8988T (cell line): ENCODE measurements at places on chromosomes 12 and 14.

DNA sequence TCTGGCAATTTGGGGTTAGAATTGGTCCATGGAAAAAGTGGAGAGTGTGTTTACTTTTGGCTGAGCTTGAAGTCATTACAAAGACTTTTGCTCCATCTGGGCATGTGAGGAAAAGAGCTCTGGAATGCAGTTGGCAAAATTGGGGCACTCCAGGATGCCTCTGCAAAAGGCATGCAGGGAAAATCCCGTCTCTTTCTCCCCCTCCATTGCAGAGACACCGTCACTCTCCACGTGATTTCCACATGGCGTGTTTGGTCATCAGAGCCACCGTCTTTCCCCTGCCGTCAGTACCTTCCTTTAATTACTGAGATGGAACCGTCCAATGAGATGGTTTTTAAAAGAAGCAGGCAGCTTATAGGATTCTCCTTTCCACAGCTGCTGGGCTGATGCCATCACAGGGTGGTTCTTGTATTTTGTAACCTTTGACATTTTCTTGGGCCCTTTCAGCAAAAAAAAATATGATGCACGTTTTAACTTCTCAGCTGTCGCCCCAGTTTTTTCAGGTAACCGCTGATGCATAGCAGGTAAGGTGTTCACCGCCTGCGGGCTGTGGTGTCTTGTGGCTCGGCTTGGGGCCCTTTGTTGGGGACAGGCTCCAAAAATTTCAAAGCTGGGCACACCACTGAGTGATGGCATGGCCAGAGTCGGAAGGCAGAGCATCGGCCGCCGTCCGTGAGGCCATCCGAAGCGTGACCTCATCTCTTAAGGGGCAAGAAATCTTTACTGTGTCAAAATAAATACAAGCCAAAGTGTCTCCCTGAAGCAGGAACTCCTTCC lies 68.4 kb downstream of the CACNA1C start:
- no peak for DNase-seq

DNA sequence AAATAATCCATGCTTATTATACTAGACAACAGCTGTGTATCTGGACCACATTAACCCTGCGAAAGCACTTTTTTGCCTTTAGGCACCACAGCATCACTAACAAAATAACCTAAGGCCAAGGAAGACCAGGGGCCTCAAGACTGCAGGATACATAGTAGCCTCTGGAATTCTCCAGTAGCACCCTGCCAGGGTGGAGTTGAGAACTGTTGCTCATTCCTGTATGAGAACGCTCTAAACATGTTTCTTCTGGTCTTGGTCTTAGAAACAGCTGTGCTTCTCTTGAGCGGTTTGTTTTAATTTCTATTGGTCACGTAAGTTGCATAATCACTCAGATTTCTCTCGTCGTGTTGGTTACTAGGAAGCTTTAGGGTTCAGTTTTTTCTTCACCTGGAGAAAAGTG lies 7.9 kb downstream of the B4GALNT3 start:
- no peak for DNase-seq

DNA sequence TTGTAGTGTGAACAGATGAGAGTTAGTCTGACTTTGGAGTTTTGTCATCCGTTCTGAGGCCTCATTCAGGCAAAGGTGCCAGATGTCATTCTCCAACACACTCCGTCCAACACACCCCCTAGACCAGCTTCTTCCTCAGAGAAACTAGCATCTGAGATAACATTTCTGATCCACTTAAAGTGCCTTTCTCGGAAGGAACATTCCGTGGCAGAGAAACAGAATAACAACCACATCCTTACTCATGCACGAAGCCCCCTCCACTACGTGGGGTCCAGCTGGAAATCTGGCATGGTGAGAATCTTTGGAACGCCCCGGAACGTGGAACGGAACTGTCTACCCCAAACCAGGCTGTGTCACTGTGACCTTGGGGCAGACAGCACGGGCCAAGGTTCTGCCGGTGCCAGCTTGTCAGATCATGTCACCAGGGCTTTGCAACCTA lies 17.0 kb upstream of the BCL7A start:
- DNase-seq, result no peak

GRCh38 chr14:96105926-96106441 lies 66.8 kb downstream of the C14orf132 start:
- DNase-seq, result no peak

DNA sequence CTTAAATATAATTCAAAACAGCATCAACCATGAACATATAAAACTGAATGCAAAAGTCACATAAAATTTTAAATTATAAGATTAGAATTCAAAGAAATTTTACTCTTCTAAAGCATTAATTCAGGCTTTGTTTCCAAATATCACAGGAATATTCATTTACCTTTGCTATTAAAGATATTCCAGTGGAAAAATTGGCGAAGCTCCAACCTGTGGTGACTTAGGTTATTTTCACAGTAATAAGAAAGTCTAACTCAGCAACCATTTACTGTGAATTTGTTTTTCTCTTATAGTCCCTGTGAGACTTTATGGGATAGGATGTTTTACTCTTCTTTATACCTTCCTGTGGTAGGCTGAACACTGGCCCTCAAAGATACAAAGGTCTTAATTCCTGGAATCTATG lies 3.2 kb downstream of the WDR89 start:
- DNase-seq, result no peak

DNA sequence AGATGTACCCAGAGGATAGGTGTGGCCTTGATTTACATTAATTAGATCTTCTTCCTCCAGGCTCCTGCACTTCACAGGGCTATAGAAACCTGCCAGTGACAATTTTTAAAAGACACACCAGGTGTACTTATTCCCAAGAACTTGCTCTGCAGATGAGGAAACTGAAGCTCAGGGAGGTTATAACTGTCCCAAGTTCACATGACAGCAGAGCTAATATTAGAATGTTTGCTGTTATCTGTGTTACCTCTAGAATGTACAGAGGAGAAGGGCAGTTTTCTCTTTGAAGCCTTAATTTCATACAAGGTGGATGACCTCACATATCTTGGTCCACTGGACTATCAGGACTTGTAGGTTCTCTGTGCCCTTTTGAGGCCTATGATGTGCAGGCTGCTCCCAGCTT lies 27.7 kb downstream of the RASSF8 start:
- no peak for DNase-seq

GRCh38 chr12:7497661-7498060 lies 5.9 kb downstream of the CD163 start:
- DNase-seq, result no peak

DNA sequence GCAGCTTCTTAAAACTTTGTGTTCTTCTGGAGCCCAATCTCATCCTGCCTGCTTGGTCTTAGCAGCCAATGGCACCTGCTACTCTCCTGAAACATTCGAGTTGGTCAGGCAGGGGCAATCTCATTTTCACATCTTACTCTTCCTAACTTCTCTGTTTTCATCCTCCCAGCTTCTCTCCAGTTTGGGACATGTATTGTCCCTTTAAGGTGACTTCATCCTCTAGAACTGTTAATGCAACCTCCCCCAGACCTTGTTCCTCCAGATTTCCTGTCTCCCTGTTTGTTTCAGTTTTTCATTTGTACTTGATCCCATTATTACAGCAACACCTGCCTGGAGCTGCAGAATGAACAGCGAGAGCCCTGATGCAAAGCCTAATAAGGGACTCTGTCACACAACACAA lies 31.3 kb downstream of the SERPINA11 start:
- DNase-seq, result no peak

DNA sequence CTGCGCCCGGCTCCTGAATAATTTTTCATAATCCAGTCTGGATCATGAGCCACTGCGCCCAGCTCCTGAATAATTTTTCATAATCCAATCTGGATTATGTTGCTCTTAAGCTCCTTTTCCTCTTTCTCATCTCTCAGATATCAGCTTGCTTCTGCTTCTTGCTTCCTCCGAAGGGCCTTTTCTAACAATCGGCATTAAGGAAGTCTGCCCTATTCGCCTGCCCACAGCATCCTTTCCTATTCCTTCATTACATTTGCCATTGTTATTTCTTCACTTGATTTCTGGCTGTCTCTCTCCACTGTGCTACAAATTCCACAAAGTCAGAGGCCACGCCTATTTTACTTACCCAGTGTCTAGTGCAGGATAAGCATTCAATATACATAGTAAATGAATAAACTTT lies 83.5 kb downstream of the TTC7B start:
- DNase-seq, result no peak

GRCh38 chr12:104410786-104411185 lies 46.0 kb upstream of the CHST11 start:
- DNase-seq, result no peak

DNA sequence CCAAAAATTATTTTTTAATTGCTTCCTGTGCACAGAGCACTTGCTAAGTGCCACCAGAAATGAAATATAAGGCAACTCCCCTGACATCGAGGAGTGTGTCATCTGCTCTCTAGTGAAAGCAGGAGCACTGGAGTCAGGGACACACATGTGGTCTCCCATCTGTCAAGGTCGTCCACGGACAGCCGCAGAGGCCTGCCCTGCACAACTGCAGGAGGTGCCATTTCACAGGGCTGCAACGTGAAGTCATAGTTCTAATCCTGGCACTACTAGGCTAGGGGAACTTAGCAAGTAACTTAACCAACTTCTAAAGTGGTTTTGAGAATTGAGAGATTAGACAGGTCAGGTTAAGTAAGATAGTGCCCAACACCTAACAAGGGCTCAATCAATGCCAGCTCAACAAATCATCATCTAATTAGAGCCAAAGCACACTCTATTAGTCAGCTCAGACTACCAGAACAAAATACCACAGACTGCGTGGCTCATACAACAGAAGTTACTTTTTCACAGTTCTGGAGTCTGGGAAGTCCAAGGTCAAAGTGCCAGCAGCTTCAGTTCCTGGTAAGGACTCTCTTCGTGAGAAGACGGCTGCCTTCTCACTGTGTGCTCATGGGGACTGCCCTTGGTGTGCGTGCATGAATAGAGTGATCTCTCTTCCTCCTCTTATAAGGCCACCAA lies 30.7 kb downstream of the FOXN3 start:
- DNase-seq, result no peak

DNA sequence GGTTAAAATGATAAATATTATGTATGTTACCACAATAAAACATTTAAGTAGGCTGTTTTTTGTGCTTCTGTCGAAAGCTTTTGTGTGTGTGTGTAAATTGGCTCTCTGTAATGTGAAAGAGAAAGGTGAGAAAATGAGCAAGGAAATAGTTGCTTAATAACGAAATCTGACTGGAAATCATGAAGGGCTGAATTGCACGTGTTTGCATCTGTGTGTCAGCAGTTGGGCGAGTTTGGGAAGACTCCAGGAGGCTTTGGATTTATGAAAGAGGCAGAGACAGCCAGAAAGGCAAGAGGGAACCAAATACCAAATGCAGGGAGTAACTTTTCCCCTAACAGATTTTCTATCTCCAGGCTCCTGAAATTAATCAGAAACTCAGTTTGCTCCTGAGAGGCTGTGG lies 47.2 kb upstream of the PLEKHG3 start:
- DNase-seq, result no peak

- no peak for DNase-seq
Observed at GRCh38 chr14:78612666-78613065, 442.5 kb downstream of the NRXN3 start.

GRCh38 chr12:18811273-18811672 lies 73.4 kb downstream of the CAPZA3 start:
- no peak for DNase-seq

DNA sequence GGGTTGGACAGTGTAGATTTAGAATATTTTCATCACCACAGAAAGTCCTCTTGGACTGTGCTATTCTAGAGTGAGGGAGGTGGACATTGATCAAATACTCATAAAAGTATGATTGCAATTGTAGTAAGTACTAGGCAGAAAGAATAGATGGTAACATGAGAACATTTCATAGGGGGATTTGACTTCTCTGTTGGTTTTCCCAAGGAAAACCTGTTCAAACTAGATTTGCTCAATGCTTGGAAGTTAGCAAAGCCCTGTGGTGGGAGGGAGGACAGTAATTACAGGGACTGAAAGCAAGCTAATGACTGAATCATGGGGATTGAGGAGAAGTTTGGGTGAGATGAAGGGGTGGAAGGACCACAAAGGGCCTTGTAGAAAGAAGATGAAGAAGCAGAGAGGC lies 24.4 kb upstream of the EID3 start:
- DNase-seq, result no peak

DNA sequence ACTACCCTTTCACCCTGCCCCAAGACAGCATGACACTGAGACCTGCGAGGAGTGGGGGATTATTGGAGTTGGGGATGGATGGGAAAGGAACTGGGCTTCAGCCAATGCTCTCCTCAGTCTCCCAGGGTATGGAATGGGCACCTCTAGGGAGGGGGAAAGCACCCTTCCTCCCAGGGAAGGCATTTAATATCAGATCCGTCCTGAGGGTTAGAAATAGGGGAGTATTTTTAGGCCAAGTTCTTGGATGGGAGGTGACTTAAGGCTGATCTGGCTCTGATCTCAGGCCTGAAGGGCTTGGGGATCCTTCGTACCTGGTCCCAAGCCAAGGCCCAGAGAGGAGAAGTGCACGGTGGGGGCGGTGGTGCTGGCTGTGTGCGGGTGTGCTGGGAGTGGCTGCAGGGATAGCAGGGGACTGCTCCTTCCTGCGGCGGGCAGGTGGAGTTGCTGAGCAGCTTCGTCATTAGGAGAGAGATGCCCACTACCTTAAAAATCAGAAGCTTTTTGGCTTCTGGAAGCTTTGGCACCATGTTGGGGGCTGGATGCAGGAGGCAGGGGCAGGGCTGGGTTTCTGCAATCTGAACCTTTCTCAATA lies 7.0 kb upstream of the CEBPE start:
- no peak for DNase-seq

GRCh38 chr12:69779928-69780327 lies 41.3 kb downstream of the RAB3IP start:
- peak; percentile 52 for DNase-seq

DNA sequence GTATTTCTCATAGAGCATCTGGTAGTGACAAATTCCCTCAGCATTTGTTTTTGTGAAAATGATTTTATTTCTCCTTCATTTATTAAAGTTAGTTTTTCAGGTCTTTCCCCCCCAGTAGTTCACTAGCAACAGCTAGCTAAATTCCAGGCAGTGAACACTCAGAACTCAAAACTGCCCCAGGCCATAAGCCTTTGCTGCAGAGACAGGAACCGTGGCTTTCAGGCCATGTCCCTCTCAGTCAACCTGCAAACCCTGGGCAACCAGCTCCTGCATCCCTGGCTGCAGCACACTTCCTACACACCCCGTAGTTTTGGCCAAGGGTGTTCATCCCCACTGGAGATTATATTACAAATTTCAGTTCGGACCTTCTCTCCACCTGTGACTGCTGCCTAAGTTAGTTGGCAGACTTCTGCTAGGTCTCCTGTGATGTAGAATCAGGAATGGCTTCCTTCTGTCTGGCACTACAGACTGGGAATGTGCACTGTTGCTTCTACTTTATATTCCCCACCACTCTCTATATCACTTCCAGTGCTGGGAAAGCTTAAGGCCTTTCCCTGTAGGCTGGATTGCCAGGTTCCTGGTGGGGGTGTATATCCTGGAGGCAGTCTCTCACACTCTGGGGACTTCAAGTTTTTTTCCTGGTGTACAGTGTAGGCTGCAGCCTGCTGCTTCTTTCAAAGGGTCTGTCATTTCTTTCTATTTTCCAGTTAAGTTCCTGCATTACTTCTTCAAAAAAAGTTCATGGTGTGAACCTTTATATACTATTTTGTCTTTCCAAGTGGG lies 924.4 kb upstream of the LRFN5 start:
- DNase-seq, result no peak

- no peak for DNase-seq
Observed at GRCh38 chr14:64442300-64442988, 22.9 kb upstream of the AKAP5 start.

GRCh38 chr12:113537046-113537750 lies 65.5 kb upstream of the LHX5 start:
- no peak for DNase-seq

GRCh38 chr12:78645956-78646355 lies 218.6 kb upstream of the SYT1 start:
- DNase-seq, result no peak
